Urinary bladder (tissue), 4 donors: ENCODE measurements at places on chromosomes 13 and 19.

DNA sequence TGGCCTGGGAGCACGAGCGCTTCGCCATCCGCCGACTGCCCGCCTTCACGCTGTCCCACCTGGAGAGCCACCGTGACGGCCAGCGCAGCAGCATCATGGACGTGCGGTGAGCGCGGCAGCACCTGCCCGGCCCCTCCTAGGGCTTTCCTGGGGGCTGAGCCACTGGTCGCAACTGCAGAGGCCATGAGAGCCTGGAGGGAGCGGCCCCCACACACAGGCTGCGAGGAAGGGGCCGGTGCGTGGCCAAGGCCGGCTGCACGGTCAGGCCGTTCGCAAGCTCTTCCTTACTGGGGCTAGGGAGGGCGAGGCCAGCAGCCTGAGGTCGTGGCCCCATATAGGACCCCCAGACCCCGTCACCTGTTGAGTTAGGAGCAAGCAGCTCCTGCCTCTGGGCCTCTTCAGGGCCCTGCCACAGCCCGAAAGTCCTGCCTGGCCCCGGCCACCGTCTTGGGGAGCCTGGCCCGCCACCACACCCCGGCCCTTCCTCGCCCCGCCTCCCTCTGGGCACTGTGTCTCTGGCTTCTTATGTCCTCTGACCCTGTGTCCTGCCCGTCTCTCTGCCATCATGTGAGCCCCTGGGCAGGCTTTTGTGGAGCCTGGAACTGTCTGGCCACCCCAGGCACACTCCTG, 19.0 kb downstream of the NCLN start:
- DNase-seq: no peak

DNA sequence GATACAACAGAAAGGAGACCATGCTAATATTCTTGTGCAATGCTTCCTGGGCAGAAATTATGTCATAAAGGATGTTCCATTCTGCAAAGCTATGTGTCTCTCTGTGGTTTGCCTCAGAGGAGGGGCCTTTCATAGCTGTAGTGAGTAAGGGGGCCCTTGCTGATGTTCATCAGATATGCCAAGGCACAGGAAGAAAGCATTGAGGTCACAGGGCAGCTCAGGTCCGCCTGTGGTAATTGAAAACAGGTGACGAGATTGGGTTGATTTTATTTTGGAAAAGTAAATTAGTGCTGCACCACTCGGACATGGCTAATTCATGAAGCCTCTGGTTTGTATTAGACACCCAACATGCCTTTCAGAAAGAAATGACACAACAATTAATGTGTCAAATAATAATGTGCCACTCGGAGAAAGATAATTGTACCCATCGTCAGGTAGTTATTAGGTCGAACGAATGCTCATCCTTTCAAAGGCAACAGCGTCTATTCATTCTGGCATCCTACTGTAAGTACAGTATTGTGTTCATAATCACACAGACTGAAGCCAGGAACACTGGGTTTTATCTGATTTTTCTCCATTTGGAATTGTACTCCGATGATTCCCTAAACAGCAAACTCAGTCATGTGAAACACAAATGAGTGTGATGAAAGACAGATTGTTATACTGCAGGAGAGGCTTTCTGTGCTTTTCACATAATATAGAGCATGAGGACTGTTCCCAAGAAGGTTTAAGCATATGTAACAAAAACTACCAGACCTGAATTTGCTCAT, 421.6 kb upstream of the KLF12 start:
- DNase-seq: no peak

DNA sequence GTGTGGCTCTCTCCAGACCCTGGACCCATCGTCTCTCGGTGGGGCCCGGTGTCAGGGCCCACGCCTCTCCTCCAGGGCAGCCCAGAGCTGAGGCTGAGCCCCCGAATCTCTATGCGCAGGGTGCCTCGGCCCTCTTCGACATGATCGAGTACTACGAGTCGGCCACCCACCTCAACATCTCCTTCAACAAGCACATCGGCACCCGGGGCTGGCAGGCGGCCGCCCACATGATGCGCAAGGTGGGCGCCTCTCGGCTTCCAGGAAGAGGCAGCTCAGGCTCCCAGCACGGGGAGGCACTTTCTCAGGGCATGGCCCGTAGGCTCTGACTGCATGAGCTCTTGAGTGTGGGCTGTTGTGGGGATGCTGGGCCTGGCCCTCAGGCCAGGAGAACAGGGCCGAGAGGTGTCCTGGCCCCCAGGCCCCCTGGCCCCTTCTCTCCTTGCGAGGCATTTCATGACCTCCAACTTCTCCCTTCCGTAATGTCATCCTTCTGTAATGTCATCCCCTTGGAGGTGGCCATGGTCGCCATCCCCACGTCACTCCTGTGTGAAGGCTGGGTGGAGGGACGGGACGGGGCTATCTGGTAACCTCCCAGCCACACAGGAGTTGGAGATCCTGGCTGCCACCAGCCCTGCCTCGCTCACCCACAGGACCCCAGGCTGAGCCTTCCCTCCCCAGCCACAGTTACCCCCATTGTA, 19.4 kb downstream of the NKPD1 start:
- DNase-seq: no peak

- DNase-seq: no peak
Measured at GRCh38 chr19:32361574-32362317, 16.3 kb downstream of the ZNF507 start.

DNA sequence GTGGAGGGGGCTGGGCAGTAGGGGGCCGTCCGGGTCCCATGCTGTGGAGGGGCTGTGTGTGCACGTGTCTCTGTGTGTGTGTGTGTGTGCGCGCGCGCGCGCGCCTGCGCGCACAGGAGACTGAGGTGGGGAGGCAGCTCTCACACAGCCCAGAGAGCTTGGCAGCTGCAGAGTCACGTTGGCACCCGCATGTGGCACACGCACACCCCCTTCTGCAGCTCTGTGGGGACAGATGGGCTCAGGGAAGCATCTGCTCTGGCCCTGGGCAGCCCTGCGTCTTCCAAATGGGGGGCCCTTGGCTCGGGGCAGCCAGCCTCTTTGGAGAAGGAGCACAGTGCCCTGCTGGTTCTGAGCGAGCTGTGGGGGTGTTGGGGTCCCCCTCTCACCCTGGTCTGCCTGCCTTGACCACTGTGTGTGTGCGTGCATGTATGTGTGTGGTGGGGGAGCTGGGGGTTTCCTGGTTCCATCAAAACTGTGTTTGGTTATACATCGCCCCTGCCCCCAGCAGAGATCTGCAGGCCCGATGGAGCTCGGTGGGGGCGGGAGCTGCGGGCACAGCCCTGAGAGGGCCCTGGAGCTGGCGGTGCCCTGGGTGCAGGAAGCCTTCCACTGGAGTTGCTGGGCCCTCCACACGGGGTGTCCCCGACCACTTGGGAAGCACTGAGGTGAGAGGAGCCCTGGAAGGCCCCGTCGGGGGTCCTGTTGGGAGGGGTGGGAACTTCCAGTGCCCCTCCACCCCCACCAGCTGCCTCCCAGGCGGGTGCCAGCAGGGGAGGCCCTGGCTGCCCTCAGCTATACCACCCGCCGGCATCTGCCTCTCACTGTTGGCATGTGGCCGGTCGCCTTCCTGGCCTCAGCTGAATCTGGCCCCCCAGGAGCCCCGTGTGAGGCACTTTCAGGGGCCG, 67.1 kb downstream of the KDM4B start:
- no peak for DNase-seq

DNA sequence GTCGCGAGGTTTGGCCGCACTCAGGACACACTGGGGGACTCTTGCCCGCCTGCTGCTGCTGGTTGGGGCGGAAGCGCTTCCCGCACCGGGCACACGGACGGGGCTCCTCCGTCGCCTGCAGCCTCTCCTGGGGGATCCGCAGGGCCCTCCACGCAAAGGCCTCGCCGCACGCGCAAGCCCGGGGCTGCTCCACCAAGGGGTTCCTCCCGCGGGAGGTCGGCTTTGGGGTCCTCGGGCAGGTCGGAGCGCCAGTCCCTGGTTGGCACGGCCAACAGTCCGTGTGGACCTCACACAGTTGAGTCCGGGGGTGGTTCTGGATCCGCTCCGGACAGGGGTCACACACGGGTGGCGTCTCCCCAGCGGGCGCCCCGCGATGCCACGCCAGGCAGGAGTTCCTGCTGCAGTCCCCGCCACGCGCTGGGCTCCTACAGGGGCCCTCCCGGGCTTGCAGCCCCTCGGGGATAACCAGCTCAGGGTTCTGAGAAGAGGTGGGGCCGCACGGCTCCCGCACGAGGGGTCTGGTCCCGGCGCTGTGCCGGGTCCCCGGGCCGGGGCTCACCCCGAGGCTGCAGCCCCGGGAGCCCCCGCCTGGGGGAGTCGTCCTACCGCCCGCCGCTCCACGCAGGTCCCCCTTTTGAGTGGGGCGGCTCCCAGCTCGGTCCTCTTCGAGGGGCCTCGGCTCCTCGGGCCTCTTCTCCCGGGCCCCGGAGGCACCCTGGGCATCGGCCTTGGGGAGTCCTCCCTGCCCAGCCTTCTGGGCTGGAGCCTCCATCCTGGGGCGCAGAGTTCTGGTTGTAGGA, 6.2 kb upstream of the ZNF497 start:
- no peak for DNase-seq

DNA sequence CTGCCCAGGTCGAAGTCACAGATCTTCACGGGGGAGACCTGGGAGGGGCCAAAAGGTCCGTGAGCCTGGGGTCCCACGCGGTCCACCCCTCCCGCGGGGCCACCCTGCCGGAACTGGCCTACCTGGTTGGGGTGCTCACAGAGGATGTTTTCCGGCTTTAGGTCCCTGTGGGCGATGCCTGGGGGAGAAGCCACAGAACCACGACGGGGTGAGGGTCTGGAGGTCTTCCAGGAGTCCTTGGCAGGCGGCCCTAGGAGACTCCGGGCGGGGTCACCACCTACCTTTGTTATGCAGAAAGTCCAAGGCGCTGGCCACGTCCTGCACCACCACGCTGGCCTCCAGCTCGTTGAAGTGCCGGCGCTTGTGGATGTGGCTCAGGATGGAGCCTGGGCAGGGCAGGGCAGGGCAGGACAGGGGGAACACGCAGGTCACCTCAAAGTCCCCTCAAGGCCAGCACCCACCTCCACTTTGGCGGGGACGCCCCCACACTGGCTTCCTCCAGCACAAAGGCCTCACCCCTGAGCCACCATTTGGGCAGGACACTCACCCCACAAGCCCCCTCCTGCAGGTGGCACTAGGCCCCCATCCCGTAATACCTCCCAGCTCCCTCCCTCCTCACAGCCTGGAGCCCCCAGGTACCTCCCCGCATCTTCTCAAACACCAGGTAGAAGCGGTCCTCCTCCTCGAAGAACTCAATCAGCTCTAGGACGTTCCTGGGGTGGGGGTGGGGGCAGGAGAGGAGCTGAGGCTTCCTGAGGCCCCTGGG, 8.4 kb downstream of the MKNK2 start:
- DNase-seq: no peak

GRCh38 chr13:111216166-111216960, 101.3 kb downstream of the ARHGEF7 start:
- no peak for DNase-seq

GRCh38 chr13:48188131-48188530, 44.9 kb upstream of the ITM2B start:
- DNase-seq: no peak

GRCh38 chr13:110685305-110686020, 20.5 kb downstream of the CARS2 start:
- DNase-seq: no peak

DNA sequence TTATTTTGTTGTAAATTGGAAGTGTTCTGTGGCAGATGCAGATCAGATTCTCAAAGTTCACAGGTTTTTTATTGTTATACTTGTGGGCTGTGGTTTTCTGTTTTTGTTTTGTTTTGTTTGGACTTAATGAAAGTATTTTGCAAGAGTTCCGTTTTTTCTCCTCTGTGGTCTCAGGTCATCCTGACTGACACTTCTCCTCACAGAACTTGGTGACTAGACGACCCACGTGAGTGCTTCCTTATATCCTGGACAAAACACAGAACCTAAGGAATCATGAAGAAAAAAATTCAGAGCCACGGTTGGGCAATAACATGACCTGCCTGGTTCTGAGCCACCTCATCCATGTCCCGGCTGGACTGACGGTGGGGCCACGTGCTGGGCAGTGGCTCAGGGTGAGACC, 2.5 kb upstream of the RFPL4AL1 start:
- DNase-seq: no peak
